ENCODE measurements at places on chromosomes 6 and 20.

- no peak for DNase-seq
Measured at GRCh38 chr6:1840491-1841121, 230.9 kb downstream of the FOXC1 start.

- DNase-seq, result no peak
Measured at GRCh38 chr6:2552526-2553154, 198.1 kb downstream of the MYLK4 start.

DNA sequence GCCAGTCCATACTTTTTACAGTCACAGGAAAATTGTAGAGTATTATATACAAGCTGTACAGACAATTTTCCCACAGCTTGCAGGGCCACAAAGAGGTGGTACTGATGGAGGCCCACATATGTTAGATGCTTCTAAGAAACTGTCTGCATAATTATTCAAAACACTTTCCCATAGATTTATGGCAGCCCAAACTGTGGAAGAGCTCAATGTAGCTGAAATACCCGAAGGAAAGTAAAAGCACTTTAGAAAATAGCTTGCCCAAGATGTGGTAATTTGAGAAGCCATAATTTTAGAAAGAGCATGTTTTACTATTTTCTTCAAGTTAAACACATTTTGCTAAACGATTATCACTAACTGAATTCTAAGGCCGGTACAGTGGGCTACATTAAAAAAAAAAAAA is 36.9 kb downstream of the GMDS start:
- DNase-seq, result no peak

- DNase-seq, result no peak
Measured at GRCh38 chr6:117711369-117711768, 36.1 kb downstream of the NUS1 start.

Measured in stimulated activated effector memory CD8-positive, alpha-beta T cell treated with anti-CD3 and anti-CD28 coated beads, Interleukin-12 subunit alpha, Interleukin-12 subunit beta, amount 100 ng/mL, for 72 hours (primary cell).